Immature natural killer cell (primary cell): ENCODE measurements at places on chromosomes 11 and 22.
A peak's percentile ranks its signal among the peaks of the same experiment; 100 is the strongest.

GRCh38 chr11:121634889-121635288, 182.1 kb upstream of the SORL1-AS1 start:
- no peaks in the 10 kb centered on the region for H3K27me3 ChIP-seq
- H3K4me3 ChIP-seq = no peak overlapping the region
- H3K27ac ChIP-seq = no peak overlapping the region

DNA sequence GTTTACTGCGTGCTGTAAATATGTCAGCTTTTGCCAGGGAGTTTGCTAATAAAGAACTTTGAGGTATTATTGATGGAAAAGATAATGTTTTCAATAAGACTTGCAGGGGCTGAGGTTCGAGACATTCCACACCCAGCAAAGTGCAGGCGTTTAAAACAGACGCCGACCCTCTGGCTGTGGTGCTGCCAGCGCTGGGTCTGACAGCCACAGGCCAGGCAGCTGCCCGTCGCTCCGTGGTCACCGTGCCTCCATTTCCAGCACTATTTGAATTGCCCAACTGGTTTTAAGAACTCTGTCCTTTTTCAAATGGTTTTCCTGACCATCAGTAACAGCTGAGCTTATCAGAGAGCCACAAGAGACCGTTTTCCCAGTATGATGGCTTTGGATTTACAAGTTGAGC, 28.1 kb upstream of the ALX4 start:
- no peaks in the 10 kb centered on the region for H3K36me3 ChIP-seq
- no peak for DNase-seq
- H3K27me3 ChIP-seq = peaks cover 4% of the 10 kb centered on the region
- no peak overlapping the region for H3K4me3 ChIP-seq
- no peaks in the 10 kb centered on the region for H3K4me1 ChIP-seq
- H3K27ac ChIP-seq = no peak overlapping the region

- no peak overlapping the region for H3K27ac ChIP-seq
- peaks cover 18% of the 10 kb centered on the region for H3K4me1 ChIP-seq
- DNase-seq = no peak
- no peaks in the 10 kb centered on the region for H3K27me3 ChIP-seq
- H3K36me3 ChIP-seq = no peaks in the 10 kb centered on the region
Measured at GRCh38 chr11:68042219-68043028, 3.6 kb downstream of the TCIRG1 start.

- H3K4me1 ChIP-seq = peaks cover 5% of the 10 kb centered on the region
- peaks cover 2% of the 10 kb centered on the region for H3K27me3 ChIP-seq
- H3K36me3 ChIP-seq = no peaks in the 10 kb centered on the region
- DNase-seq = no peak
- H3K4me3 ChIP-seq = no peak overlapping the region
- H3K27ac ChIP-seq = no peak overlapping the region
Measured at GRCh38 chr22:49502126-49502826, 325.4 kb downstream of the BRD1 start.

DNA sequence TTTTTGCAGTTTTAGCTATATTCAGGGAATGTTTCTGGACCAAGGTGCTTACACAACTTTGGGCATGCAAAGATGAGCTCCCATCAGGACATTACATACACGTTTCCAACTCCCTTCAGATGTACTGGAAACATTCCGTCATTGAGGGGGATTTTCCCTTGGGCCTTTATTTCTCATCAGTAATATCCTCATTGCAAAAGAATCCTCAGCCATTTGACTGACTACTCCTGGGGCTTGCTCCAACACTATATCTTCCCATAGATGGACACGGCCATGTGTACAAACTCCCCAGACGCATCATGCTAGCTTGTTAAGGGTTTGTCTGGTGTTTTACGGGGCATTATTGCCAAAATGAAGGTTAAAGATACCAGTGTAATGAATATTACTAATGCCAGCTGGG, 59.3 kb upstream of the NUP160 start:
- no peaks in the 10 kb centered on the region for H3K36me3 ChIP-seq
- no peak overlapping the region for H3K4me3 ChIP-seq
- no peak overlapping the region for H3K27ac ChIP-seq

- no peak for DNase-seq
- H3K4me1 ChIP-seq = peaks cover 33% of the 10 kb centered on the region
- no peaks in the 10 kb centered on the region for H3K27me3 ChIP-seq
- H3K4me3 ChIP-seq = peak overlapping the region; percentile 33
Measured at GRCh38 chr11:95702526-95702925, 87.1 kb downstream of the FAM76B start.

- no peak for DNase-seq
- H3K27me3 ChIP-seq = peaks cover 2% of the 10 kb centered on the region
- H3K4me1 ChIP-seq = peaks cover 45% of the 10 kb centered on the region
- no peak overlapping the region for H3K27ac ChIP-seq
- no peak overlapping the region for H3K4me3 ChIP-seq
- peaks cover 3% of the 10 kb centered on the region for H3K36me3 ChIP-seq
Measured at GRCh38 chr11:102422817-102423712, 29.5 kb downstream of the TMEM123 start.

DNA sequence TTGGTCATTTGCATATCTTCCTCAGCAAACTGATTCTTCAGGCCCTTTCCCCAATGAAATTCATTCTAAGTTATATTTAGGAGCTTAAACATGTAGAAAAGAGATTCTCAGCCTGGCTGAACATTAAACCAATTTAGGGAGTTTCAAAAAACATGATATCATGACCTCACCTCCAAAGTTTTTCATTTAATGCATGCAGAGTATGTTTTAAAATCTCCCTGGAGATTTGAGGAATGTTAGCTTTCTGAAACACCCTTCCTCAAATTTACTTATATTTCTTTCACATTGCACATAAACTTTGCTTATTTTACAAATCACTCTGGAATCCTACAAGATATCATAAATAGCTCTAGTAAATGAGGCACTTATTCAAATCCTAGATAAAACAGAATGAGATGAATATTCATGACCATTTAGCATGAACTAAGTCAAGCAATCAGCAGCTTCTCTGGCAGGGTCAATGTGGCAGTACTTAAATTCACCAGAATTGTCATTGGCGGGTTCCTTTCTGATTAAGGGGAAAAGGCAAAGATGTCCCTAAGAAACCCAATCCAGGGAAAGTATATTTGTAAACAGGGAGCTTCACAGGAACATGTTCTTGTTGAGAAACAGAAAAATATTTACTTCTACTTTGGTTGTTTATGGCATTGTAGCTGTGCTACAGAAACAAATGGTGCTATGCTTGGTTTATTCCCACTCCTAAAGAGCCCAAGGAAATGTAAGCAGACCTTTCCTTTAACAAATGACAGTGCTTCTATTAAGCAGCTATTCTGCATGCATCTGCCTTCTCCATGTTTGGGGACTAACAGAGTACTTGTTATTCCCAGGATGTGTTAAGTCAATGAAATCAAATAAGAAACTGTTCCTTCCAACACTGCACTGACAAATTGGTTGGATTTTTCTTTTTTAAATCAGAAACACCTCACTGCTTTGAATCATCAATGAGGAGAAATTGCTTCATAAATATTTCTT, 162.3 kb downstream of the C11orf87 start:
- no peaks in the 10 kb centered on the region for H3K4me1 ChIP-seq
- H3K27me3 ChIP-seq = no peaks in the 10 kb centered on the region
- no peak for DNase-seq
- no peaks in the 10 kb centered on the region for H3K36me3 ChIP-seq
- H3K4me3 ChIP-seq = no peak overlapping the region
- H3K27ac ChIP-seq = no peak overlapping the region

GRCh38 chr11:46265764-46266163, 11.7 kb upstream of the CREB3L1 start:
- no peak for DNase-seq
- peaks cover 6% of the 10 kb centered on the region for H3K27me3 ChIP-seq
- no peaks in the 10 kb centered on the region for H3K36me3 ChIP-seq
- no peaks in the 10 kb centered on the region for H3K4me1 ChIP-seq
- H3K4me3 ChIP-seq = no peak overlapping the region

DNA sequence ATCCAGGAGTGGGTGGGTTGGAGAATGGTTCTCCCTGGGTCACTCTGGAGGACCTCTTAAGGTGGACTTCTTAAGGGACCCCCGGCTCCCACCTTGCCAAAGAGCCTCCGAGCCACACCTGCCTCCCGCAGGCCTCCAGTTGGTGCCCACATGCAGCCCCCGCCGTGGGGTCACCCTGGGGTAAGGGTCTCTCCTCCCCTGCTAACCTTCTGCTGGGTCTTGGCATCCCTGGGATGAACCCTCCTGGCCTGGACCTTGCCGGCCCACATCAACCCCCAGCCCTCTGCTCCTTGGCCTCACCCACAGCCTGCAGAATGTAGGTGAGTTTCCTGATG, 12.5 kb upstream of the MUC6 start:
- no peak for DNase-seq
- no peak overlapping the region for H3K4me3 ChIP-seq
- H3K36me3 ChIP-seq = no peaks in the 10 kb centered on the region
- H3K27ac ChIP-seq = no peak overlapping the region
- peaks cover 16% of the 10 kb centered on the region for H3K4me1 ChIP-seq

- no peaks in the 10 kb centered on the region for H3K4me1 ChIP-seq
- peaks cover 4% of the 10 kb centered on the region for H3K27me3 ChIP-seq
- H3K36me3 ChIP-seq = no peaks in the 10 kb centered on the region
- DNase-seq = no peak
- H3K27ac ChIP-seq = no peak overlapping the region
Measured at GRCh38 chr22:48442663-48443062, 1385.0 kb downstream of the BRD1 start.

DNA sequence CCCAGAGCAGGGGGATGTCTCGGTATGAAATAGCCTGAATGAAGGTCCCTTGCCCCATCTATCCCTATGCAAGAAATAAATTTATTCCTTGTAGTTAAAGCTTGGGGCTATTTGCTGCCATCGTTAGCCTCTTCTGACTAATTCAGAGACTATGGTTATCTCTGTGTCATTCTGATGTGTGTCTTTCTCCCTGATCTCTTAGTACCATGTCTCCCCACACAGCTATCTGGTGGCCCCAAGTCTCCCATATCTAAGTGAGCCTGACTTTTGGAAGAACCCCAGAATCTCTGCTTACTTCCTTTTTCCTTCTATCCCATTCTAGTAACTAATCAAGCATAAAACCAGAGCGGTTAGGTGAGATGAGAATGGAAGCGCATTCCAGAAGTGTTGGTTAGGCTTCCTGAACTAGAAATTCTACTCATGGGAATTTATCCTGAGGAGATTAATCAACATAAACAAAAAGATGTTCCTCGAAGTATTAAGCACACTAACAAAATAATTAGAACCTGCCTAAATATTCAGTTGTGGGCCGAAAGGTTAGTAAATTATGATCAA, 71.4 kb upstream of the BMAL1 start:
- no peaks in the 10 kb centered on the region for H3K36me3 ChIP-seq
- H3K4me3 ChIP-seq = peak overlapping the region; percentile 8
- DNase-seq = no peak
- H3K27ac ChIP-seq = no peak overlapping the region
- peaks cover 14% of the 10 kb centered on the region for H3K4me1 ChIP-seq
- H3K27me3 ChIP-seq = no peaks in the 10 kb centered on the region

DNA sequence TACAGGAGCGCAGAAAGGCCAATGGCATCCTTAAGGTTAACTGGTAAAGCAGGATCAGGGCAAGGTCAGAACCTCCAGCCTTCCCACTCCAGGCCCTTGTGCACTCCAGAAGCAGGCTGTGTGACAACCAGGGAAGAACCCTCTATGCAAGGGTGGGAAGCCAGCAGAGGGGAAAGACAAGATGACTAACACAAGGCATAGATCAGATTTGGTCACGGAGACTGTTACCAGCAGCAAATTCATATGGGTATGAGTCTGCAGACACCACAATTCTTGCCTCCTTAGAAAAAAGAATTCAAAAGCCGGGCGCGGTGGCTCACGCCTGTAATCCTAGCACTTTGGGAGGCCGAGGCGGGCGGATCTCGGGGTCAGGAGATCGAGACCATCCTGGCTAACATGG, 39.8 kb upstream of the MTNR1B start:
- no peaks in the 10 kb centered on the region for H3K36me3 ChIP-seq
- peaks cover 1% of the 10 kb centered on the region for H3K27me3 ChIP-seq
- no peaks in the 10 kb centered on the region for H3K4me1 ChIP-seq

DNA sequence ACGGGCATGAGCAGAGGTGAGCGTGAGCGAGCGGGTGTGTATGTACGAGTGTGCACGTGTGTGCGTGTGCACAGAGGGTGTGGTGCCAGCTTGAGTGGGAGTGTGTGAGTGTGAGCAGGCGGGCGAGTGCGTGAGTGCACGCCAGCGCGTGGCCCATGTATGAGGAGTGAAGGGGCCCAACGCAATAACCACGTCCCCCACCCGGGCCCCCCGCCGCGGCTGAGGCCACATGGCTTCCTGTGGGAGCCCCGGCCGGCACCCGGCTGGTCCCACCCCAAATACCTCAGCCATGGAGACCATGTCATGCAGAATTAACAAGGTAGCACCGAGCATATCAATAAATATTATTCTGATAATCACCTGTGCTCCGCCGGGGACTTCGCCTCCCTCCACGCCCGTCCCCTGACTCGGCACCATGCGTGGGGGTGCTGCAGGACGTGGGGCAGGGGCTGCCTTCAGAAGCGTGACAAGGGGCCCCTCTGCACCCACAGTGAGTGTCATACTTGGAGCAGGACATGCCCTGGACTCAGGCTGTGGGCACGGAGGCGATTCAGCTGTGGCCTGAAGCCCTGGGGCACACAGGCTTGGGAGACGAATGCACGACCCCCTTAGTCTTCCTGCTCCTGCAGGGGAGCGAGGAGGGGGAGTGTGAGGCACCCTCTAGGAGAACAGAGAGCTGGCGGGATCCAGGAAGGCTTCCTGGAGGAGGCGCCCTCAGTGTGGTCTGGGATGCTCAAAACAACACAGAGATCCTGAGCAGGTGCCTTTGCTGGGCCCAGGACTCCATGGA, 5.6 kb upstream of the TRABD start:
- no peak overlapping the region for H3K27ac ChIP-seq
- no peaks in the 10 kb centered on the region for H3K27me3 ChIP-seq
- no peak overlapping the region for H3K4me3 ChIP-seq
- no peaks in the 10 kb centered on the region for H3K36me3 ChIP-seq
- peaks cover 7% of the 10 kb centered on the region for H3K4me1 ChIP-seq
- DNase-seq = no peak

GRCh38 chr11:9600644-9601036, 27.2 kb downstream of the WEE1 start:
- no peak for DNase-seq
- H3K4me1 ChIP-seq = peaks cover 36% of the 10 kb centered on the region
- H3K4me3 ChIP-seq = peak overlapping the region; percentile 79
- H3K27ac ChIP-seq = peak overlapping the region; percentile 86
- no peaks in the 10 kb centered on the region for H3K36me3 ChIP-seq

GRCh38 chr11:95256321-95256779, 25.3 kb upstream of the SESN3 start:
- no peak overlapping the region for H3K27ac ChIP-seq
- H3K4me1 ChIP-seq = peaks cover 22% of the 10 kb centered on the region
- H3K36me3 ChIP-seq = no peaks in the 10 kb centered on the region
- H3K27me3 ChIP-seq = no peaks in the 10 kb centered on the region
- no peak for DNase-seq

DNA sequence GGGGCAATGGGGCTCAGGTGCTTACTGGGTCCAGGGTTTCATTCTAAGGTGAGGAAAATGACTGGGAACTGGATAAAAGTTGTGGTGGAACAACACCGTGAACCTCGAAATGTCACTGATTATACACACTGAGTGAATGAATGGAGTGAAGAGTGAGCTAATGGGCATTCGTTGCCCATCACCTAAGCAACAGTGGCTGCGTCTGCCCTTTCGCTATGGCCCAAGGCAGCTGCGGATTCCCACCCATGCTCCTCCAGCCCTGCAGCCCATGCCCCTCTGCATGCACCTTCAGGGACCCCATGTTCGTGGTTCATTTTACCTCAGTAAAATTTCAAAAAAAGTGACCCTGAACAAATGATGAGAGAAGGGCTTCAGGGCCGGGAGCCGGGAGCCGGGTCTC, 196.3 kb downstream of the CTTN start:
- no peak overlapping the region for H3K27ac ChIP-seq
- peaks cover 17% of the 10 kb centered on the region for H3K27me3 ChIP-seq
- H3K4me3 ChIP-seq = no peak overlapping the region
- peaks cover 13% of the 10 kb centered on the region for H3K4me1 ChIP-seq

GRCh38 chr22:20040327-20041200, 19.7 kb downstream of the TANGO2 start:
- H3K4me3 ChIP-seq = no peak overlapping the region
- peaks cover under 1% of the 10 kb centered on the region for H3K36me3 ChIP-seq
- peaks cover 4% of the 10 kb centered on the region for H3K27me3 ChIP-seq
- H3K27ac ChIP-seq = no peak overlapping the region
